ENCODE measurements at places on chromosomes 11 and 22.
A peak's percentile ranks its signal among the peaks of the same experiment; 100 is the strongest.

DNA sequence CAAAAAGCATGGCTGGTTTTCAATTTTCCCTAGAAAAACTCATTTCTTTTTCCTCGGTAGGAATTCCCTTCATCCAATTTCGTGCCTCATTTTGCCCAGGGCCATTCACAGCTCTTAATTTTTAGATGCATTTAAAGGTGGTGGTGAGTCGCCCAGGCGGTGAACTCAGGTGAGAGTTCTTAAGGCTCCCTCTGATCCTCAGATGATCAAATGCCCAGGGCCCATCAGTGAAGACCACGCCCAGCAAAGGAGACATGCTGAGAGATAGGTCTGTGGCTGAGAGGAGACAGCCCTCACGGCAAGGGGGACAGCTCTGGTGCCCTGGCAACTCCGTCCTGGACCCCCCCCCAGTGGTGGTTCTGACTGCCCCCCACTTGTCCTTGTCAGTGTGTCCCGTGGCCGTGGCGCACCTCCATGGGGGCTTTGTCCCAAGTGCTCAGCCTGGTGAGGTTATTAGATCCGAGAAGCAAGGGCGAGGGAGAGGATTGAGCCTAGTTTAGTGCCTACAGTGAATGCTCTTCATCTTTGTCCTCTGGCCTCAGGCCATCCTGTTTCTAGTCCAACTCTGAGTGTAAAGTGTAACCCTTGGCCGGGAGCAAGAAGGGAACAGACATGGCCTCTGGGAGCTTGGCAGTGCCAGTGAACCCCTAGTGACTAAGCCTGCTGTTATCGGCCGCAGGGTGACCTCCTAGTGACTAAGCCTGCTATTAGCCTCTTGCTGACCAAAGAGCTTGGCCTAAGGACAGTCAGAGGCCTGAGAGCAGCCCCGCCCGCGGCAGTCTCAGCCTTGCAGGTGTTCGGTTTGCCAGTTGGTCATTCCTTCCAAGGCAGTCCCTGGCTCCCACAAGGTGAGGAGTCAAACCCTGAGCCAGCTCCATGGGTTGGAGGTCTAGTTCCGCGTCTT is 83.5 kb downstream of the CTTN start:
- no peak for DNase-seq

GRCh38 chr22:26580240-26580962 is 9.5 kb downstream of the TPST2 start:
- DNase-seq, result no peak

DNA sequence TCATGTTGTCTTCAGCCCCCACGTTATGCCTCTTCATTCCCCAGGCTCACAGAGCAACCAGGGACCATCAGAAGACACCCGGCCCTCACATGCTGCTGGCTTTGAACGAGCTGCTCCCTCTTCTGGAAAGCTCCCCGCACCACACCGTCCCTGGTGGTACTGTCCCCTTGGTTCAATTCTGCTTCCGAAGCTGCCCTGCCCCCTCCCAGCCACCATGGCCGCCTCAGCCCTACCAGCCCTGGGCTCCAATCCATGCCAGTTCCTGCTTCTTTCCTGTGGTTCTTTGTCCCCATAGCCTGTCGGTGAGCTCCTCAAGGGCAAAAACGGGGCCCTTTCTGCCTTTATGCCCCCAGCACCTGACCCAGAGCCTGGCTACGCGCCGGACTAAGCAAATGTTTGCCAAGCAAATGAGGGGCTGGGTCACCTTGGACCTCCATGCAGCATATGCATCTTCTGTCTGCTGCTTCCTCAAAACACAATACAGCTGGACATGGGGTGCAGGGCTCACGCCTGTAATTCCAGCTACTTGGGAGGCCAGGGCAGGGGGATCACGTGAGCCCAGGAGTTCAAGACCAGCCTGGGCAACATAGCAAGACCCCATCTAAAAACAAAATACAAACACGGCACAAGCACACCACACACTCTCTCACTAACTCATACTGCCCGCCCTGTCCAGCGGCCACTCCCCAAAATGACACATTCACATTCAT is 21.3 kb downstream of the TNKS1BP1 start:
- no peak for DNase-seq

DNA sequence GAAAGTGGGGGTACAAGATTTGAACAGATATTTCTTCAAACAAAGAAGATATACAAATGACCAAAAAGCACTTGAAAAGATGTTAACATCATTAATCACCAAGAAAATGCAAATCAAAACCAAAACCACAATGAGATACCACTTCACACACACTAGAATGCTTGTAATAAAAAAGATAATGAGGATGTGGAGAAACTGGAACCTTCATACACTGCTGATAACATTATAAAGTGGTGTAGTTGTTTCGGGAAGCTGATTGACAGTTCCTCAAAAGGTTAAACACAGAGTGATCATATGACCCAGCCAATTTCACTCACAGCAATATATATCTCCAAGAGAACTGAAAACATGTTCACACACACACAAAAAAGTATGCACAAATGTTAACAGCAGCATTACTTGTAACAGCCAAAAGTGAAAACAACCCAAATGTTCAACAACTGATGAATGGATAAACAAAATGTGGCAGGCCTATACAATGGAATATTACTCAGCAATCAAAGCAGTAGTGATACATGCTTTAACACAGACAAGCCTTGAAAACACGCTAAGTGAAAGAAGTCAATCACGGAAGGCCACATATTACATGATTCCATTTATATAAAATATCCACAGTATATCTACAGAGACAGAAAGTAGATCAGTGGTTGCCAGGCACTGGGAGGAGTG is 15.1 kb downstream of the PITPNB start:
- peak; percentile 12 for DNase-seq

GRCh38 chr11:36449561-36450096 is 60.4 kb downstream of the TRAF6 start:
- DNase-seq, result no peak

- no peak for DNase-seq
Measured at GRCh38 chr11:107856981-107857517, 1.5 kb downstream of the SLC35F2 start.

Measured in CD4-positive, alpha-beta T cell treated with Interleukin-15 for 4 hours (primary cell).